ENCODE measurements at places on chromosomes 5 and 9. TPM values are rescaled to one million over a fixed set of nuclear protein-coding genes. Genes with fewer than 3 reads are reported as not detected.

DNA sequence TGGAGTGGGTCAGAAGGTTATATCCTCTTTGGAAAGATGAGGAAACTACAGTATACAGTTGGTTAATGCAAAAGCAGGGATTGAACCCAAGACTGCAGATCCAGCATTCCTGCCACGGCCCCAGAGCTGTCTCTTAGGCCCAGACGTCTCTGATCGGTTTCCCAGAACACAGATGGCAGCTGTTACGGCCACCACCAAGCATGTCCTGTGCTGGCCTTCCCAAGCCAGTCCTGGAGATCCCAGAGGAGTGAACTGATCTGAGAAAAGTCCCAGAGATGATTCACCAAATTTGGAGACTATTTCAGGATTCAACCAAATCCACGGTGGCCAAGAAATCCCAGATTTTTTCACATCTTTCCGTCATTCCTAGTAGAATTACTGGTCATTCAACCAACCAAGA, 20.1 kb downstream of the TNIP1 start:
- no peak for DNase-seq
- no peak overlapping the region for H3K27ac ChIP-seq
- no peak overlapping the region for H3K4me3 ChIP-seq
- H3K27me3 ChIP-seq: no peaks in the 10 kb centered on the region

DNA sequence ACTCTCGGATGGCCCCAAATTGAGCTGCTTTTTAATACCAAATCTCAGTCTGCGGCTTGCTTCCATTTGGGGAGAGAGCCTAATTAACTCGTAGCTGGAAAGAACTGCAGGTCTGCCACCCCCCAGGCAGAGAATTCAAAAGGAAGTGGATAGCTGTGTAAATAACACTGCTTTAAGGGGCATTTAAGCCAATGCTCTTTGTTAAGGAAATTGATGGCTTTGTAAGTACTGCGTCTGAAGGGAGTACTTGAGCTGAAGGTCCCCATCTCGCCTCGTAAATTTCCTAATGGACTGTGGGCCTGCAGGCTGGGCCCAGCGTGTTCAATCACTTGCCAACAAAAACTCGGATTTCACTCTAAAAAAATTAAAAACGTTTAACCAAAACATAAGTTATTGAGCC, 132.7 kb downstream of the PAPPA start:
- no peak for DNase-seq
- H3K27ac ChIP-seq: no peak overlapping the region
- no peaks in the 10 kb centered on the region for H3K36me3 ChIP-seq
- H3K4me3 ChIP-seq: no peak overlapping the region

GRCh38 chr9:112861155-112861554, 29.5 kb downstream of the SLC46A2 start:
- H3K4me3 ChIP-seq: no peak overlapping the region
- peaks cover 9% of the 10 kb centered on the region for H3K4me1 ChIP-seq
- H3K27me3 ChIP-seq: no peaks in the 10 kb centered on the region
- H3K36me3 ChIP-seq: peaks cover 21% of the 10 kb centered on the region
- no peak for DNase-seq

Gene BAAT
- total RNA-seq: not detected

All from naive thymus-derived CD8-positive, alpha-beta T cell (primary cell).